NCI-H1436 (cell line): ENCODE measurements at places on chromosomes 7 and 10.

GRCh38 chr10:17910125-17910789, 41.5 kb upstream of the SLC39A12 start:
- no peak for DNase-seq

DNA sequence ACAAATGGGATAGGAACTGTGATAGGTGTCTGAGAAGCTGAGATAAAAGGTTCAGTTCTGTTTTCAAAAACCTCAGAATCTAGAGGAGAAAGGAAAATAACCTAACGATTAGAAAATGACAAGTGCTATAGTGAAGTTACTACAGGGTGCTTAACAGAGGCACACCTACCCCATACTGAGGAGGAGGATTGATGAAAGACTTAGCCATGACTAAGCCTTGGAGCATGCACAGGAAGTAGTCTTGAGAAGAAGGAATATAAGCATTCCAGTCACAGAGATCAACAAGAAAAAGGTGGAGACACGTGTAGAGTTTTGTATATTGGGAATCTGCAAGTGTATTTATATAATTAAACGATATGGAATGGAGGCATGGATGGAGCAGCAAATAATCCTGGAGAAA, 1225.5 kb upstream of the CELF2 start:
- no peak for DNase-seq

DNA sequence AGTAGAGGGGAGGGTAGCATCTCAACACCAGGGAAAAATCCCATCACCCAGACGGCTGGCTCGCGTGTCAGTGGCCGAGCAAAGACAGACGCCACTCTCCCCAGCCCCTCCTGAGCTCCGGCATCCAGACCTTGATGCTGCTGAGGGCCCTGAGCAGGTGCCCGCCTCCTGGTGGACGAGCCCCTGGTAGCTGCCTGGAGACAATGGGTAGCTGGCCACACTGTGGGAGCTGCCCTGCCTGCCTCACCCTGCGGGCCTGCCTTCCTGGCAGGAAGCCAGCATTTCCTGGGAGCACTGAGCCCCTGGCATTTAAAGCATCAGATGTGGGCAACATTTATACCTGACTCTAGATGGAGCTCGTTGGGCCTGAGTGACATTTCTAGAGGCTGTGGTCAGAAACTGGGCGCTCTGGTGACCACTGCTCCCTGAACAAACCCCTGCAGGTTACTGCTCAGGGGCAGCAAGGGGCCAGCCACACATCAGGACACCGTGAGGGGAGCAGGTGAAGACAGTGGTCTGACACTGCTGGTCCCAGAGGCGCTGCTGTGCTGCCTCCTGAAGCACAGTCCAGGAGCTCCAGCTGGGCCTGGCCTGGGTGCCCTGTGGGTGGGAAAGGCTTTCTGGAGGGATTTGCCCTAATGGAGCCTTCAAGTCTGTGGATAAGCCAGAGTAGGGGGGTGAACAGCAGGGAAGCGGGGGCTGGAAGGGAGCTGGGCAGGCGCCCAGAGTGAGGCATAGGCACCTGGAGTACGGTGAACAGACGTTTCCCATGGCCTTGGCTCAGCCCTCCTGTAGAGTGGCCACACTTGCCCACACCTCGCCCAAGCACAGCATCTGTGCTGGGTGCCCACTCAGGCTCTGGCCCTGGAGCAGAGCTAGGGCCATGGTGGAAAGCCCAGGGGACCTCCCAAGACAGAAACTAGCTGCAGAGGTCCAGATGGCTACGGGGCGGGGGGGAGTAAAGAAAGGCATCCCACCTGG, 138.7 kb downstream of the MAPK8 start:
- DNase-seq, result no peak

DNA sequence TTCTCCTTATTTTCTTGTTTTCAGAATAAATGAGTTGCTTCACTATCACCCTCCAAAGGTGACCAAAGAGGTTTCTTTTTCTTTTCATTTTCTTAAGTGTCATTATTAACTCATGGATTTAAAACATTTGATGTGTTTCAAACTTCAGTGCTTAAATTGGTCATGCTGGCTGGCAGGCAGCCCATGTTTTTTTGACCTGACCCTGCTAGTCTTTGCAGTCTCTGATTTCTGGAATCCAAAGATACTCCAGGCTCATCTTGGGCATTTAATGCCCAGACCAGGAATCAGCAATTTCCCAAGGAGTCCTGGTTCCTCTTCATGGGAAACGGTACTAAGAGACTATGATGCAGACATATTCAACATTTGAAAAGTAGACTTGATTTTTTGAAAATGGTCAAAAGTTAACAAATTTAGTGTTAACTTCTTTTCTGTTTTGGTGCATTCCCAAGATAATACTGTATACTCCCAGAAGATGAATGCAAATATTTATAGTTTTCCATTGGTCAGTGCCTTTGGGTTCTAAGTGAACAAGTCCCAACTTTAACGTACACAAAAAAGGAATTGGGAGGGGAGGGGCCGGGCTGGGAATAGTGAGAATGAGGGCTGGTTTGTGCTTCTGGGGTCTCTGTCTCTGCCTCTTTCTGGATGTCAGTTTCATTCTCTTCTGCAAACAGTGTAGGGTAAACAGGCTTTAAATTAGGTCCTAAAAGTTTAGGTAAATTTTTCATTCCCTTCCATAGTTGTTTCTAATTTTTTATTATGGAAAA, 19.8 kb downstream of the NUB1 start:
- DNase-seq, result no peak

- DNase-seq, result no peak
Measured at GRCh38 chr10:6781133-6781770, 201.2 kb upstream of the PRKCQ start.

DNA sequence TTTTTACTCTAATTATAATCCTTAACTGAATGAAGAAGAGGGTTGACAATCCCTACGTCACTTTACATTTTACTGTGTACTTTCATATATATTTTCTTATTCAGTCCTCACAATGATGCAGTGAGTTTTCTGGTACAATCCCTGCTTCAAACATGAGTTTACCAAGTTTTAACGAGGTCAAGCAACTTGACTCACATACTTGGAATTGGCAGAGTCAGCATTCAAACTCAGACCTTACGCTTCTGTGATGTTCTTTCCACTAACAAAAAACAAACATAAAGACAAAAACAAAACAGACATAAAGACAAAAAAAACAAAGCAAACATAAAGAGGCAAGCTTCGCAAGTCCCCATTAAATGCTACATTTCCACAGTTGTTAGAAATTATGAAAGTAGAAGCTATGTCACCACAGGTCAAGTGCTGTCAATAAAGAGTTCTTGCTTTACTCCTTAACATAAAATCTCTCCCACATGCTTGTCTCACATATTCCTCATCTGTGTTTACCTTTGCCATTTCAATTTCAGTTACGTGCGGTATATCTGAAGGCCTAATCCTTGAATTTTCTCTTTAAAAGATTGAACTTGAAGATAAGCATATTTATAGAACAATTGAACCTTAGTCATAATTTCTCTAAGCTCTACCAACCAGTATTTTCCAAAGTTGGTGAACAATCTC, 217.3 kb downstream of the CELF2 start:
- no peak for DNase-seq

DNA sequence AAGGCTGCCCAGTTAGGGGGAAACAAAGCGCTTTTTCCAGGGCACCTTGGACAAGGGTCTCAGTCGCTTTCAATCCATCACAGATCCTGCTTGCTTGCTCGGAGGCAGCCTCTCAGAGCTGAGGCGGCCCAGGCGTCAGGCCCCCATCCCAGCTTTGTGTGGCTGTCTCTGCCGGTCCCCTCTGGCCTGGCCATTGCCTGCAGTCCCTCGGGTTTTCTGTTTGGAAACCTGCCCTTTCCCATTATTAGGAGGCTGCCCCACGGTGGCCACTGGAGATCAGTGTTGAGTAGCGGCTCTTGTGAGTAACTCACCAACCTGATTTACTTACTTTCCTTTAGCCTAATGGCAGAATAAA, 216.1 kb downstream of the GLRX3 start:
- no peak for DNase-seq

DNA sequence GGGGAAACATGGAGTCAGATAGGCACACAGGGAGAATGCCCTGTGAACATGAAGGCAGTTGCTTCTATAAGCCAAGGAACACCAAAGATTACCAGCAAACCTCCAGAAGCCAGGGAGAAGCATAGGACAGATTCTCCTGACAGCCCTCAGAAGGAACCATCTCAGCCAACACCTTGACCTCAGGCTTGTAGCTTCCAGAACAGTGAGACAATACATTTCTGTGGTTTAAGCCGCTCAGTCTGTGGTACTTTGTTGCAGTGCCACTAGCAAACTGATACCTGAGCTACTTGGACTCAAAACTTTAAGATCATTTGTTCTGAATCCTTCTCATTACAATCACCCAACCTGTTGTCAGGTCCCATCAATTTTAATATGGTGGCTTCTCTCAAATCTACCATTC, 31.2 kb downstream of the ABLIM1 start:
- DNase-seq, result no peak

- DNase-seq, result no peak
Measured at GRCh38 chr7:143354965-143355364, 7.5 kb downstream of the FAM131B start.

- no peak for DNase-seq
Measured at GRCh38 chr10:33139181-33139646, 181.2 kb upstream of the ITGB1 start.

DNA sequence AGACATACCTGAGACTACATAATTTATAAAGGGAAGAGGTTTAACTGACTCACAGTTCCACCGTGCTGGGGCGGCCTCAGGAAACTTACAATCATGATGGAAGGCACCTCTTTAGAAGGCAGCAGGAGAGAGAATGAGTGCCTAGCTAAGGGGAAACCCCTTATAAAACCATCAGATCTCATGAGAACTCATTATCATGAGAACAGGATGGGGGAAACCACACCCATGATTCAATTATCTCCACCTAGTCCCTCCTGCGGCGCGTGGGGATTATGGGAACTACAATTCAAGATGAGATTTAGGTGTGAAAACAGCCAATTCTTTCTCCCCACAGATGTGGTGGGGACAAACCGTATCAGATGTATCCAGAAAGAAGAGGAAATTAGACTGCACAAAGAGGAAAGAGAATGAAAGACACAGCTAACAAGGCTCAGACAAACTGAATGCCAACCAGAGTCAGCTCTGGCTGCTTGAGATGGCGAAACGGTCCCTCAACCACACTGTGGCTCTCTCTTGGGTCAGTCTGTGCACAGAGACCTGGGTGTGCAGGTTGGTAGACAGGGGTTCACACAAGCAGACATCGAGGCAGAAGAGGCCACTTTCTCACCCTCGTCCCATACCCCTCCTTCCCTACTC, 375.6 kb downstream of the SFMBT2 start:
- DNase-seq, result no peak

DNA sequence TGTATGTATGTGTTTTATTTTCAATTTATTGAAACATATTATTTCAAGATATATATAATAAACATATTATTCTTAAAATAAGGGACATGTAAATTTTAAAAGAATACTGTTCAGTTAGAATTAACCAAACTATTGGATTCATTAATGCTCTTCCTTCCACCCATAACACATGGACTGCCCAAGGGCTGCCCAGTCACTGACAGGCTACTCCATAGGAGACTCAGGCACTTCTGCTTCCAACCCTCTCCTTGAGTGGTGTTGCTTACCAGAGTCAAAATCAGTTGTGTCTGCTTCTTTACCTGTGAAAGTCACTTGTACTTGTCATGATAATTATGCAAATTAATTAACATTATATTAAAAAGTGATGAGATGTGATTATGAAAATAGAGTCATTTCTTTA, 9.8 kb upstream of the GPR37 start:
- no peak for DNase-seq

DNA sequence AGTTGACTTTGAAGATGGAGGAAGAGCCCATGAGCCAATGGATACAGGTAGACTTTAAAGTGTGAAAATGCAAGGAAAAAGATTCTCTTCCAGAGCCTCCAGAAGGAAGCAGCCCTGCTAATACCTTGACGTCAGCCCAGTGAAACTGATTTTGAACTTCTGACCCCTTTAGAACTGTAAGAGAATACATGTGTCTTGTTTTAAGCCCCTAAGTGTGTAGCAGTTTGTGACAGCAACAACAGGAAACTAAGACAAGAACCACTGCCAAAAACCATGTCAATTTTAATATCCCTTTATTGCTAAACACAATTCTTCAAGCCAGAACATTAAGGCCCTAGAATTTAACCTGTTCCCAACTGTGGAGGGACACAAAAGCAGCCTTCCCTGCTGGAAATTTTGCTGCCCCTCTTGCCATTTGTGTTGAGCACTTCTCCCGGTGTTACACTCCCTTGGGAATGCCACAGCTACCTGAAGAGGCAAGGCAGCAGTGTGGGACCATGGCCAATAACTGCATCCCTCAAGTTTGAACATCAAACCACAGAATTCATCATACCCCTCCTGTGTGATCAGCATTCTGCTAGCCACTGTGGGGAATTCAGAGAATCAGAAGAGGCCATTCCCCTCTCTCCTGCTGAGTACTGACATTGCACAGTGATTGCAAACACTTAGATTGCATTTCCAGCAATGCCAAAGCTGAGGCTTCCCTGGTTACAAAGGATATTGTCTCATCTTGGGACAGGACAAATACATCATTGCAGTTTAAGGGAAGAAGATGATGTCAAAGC, 12.3 kb upstream of the CCDC172 start:
- DNase-seq, result no peak

DNA sequence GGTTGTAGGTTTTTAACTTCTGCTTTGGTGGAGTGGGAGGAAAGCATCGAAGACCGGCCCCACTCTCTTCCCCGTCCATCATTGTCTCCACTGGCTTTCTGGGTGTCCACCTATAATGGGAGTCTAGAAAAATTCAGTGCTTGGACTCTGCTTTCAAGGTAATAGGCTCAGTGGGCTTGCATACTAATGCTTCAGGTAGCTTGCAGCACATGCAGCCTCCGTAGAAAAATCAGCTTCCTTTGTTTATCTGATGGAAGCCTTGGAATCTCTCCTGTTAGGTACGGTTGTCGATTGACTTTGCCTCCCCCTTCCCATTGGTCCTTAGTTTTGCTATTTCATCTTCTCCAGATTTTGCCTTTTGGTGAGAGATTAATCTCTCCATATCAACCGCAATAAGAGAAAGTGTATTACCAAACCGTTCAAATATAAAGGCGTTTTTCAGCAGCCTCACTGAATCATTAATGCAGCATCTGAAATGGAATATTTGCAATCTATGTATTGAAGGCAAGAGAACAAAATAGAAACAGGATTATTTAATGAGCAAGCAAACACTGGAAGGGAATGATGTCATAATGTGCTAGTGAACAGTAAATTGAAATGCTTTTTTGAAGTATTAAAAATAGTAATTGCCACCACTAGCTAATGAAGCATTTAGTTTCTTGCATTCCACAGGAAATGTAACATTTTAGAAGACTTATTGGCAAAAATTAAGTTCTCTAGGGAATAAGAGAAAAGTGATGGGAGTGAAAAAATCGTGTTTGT, 944 bp downstream of the AVL9 start:
- no peak for DNase-seq

GRCh38 chr10:69217119-69217754, 2.9 kb upstream of the HKDC1 start:
- no peak for DNase-seq

GRCh38 chr10:13823709-13824405, 237.1 kb downstream of the PRPF18 start:
- DNase-seq, result no peak

GRCh38 chr10:109933984-109934565, 10.8 kb upstream of the XPNPEP1 start:
- DNase-seq, result no peak

GRCh38 chr7:155163696-155164095, 93.6 kb downstream of the HTR5A start:
- DNase-seq, result no peak

- DNase-seq, result peak; percentile 62
Measured at GRCh38 chr10:26269754-26270153, 53.2 kb downstream of the GAD2 start.

GRCh38 chr10:84155521-84155920, 16.2 kb downstream of the GHITM start:
- no peak for DNase-seq
